ENCODE measurements at places on chromosomes 3 and 15.

GRCh38 chr15:76979331-76979925 is 15.5 kb upstream of the PSTPIP1 start:
- no peak for DNase-seq

GRCh38 chr3:53798144-53798543 is 48.1 kb downstream of the CHDH start:
- no peak for DNase-seq

- no peak for DNase-seq
These were observed 317.1 kb downstream of the ARRDC4 start for GRCh38 chr15:98277602-98278001.

DNA sequence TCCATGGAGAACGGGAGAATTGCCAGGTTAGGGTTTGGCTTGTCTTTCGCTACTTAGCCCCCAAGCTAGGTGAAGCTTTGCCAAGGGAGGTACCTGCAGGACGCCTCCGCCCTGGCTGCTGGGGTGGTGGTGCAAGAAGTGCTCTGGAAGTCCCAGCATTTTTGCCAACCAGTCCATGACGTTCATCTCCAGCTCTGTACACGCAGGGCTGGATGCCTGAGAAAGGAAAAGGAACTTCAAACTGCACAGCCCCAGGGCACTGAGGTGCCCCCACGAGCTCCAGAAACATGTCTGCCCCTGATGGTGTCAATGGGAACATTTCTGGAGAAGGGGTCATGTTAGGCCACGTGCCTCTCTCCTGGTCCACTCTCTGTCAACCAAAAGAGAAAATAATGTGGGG is 8.2 kb downstream of the HDC start:
- DNase-seq = no peak

- no peak for DNase-seq
These were observed 162.8 kb downstream of the SLC9A9 start for GRCh38 chr3:143685491-143685890.

GRCh38 chr3:162443376-162443775 is 946.8 kb downstream of the OTOL1 start:
- DNase-seq = no peak

DNA sequence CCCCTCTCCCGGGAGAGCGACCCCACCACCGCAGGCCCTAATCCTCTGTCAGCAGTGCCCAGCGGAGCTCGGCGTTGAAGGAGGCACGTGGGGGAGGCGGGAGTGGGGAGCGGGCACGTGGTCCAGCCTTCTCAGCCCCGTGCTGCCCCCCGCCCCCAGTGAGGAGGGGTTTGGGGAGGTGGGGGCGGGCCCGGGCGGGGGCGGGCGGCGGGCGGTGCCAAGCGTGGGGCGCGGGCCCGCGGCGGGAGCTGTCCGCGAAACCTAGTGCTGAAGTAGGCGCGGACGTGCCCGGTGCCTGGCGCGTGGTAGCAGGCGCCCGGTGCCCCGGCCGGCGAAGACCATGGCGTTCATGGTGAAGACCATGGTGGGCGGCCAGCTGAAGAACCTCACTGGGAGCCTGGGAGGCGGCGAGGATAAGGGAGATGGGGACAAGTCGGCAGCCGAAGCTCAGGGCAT is at the start of gene CPLX3:
Gene CPLX3 (plus strand): TSS at position 264 of the 456 bp plus-strand sequence. CDS start 77 bp downstream, at position 341.
- DNase-seq = peak; percentile 76

GRCh38 chr3:153289334-153289808 is 127.3 kb downstream of the RAP2B start:
- DNase-seq = no peak

GRCh38 chr15:80264031-80264430 is 12.0 kb upstream of the CTXND1 start:
- peak; percentile 48 for DNase-seq

DNA sequence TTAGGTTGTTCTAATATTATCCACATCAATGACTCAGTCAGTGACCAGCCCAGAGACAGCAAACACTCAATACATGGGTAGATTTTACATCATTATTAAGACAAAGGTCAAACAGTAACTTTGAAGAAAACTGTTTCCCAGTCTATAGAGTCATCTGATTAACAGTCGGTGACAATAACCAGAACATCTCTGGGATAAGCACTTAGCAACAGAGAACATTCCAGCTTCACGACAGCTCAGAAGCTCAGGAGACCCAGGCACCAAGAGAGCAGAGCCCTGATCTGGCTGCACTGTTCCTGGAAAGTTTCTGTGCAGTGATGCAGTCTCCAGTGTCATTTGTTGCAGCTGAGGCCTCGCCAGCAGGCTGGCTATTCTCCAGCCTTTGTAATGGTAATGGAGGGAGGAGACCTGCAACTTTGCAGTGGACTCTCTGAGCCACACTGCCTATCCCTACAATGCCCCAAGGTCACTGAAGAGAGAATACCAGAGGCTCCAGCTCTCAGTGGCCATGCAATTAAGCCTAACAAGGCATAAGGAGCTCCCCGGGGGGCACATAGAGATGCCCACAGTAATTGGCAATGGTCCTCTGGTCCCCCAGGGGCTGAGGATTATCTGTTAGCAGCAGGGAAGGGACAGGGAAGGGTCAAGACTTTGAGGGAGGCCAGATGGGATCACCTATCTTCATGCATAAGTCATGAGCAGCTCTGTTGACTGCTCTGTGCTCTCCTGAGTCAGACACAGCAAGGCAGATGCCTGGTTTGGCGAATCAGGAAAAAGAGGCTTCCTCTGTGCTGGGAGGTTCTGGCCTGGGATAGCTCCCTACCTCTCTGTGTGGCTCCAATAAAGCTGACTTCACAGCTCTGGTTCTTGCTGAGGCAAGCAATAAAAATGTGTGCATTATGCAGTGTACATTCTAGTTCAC is 163.6 kb downstream of the CTNNB1 start:
- DNase-seq = peak; percentile 91

DNA sequence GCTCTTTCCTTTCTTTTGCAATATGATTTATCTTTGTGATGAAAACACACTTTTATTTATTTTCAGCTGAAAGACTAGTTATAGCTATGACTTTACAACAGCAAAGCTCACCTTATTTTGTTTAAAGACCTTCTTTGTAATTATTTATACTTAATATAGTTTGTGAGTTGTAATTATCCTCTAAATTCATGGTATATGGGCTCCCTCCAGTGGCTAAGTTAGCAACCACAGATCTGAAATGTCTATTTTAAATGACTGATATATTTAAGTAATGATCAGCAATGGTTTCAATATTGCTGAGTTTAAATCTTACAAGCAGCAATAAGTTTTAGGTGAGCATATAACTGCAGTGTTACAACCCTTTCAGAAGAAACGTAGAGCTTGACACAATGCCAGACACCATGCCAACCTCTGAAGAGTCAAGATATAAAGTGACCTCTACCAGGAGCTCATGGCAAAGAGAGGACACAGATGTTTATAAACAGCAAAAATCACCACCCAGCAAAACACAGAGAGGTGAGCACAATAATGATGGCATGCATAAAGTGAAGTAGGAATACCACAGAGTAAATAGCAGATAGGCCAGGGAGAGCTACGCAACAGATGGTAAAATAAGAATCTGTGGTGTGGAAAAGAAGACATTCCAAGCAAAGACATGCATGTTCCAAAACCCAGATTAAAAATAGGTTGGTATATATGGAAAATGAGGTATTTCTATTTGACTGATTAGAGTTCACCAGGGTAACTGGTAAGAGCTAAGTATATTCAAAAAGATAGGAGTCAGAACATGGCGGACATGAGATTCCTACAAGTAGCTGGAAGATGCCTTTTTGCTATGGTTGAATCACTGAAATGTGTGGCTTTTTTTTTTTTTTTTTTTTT is 143.7 kb upstream of the ZNF385D start:
- peak; percentile 66 for DNase-seq

GRCh38 chr3:42535981-42536784 is 33.7 kb downstream of the VIPR1 start:
- DNase-seq = no peak

- no peak for DNase-seq
These were observed 21.8 kb downstream of the GABPB1 start for GRCh38 chr15:50333229-50333628.

DNA sequence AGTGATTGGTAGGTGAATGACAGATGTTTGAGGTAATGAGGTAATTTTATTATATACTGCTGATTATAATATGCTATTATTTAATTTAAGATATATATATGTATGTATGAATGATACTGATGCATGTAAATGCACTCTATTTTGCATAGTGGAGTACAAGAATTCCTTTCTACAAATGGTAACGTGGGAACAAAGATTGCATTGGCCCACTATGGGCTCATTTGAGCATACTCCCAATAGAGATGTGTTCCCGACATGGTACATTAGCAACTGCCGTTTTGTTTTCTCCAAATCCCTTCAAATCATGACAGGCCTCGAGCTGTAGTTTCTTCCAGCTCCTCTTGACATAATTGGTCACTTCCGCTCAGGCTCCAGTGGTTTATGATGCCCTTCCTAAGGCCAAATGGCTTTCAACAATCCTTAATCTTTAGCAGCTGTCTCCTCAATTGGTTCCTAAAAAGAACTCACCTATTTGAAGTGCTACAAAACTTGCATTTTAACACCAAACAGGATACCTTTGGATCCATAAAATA is 266.1 kb downstream of the ADAMTSL3 start:
- peak; percentile 33 for DNase-seq

GRCh38 chr15:84789762-84790161 is 27.4 kb upstream of the ALPK3 start:
- peak; percentile 44 for DNase-seq

GRCh38 chr15:29920515-29920914 is 98.2 kb upstream of the TJP1 start:
- DNase-seq = no peak
